ENCODE measurements at places on chromosomes 7 and 10. TPM values are rescaled to one million over a fixed set of nuclear protein-coding genes. Genes with fewer than 3 reads are reported as not detected.

Gene ACSM6
- not detected for total RNA-seq

Gene TMEM225B
- total RNA-seq = 0.59 TPM

Gene ITPRID1
- total RNA-seq = not detected

DNA sequence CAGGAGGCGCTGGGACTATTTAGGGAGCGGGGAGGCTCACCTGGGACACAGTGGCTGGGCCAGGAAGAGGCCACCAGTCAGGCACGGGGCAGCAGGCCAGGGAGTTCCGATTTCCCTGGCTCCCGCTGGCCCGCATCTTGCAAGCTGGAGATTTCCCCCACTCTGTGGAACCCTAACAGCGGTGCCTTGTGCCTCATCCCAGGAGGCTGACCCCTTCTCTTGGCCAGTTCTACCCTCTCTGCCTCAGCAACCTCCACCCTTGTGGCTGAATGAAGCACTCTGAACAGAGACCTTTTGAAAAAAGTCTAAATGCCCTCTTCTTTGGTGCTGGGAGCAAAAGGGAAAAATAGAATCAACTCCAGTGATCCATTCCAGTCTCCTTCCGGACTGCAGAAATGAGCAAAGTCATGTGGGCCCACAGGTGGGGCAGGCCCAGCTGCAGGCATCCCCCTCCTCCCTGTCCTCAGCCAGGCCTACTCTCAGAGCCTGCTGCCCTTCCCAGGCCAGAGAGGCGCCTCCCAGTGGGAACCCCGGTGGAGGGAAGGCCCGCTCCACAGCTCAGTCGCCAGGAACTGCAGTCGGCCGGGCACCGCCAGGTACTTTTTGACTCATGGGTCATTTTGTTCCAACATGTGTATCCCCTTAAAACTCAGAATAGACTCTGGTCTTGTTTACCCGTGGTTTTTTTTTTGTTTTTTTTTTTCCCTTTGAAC, 155.5 kb downstream of the ZNF248 start:
- no peak for DNase-seq

DNA sequence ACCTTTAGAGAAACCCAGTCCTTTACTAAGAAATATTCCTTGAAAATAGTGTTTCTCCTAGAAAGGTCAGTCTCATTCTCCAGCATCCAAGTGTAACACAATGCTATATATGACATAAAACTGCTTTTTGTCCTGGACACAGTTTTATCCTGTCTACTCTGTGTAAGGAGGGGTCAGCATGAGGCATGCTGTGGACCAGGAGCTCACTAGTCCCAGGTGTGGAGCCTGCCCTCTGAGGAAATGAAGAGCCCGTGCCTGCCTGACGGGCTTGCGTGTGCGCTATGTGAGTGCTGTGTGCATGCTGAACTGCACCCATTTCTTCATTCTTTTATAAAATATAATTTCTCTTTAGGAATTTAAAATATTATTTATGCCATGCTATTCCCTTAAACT, 182.8 kb upstream of the CDCA7L start:
- no peak for DNase-seq

GRCh38 chr10:119336599-119336998, 129.2 kb downstream of the GRK5 start:
- DNase-seq = no peak

GRCh38 chr10:9198611-9199010, 1144.1 kb downstream of the GATA3 start:
- no peak for DNase-seq

- no peak for DNase-seq
Measured at GRCh38 chr7:141877365-141877764, 36.1 kb upstream of the PRSS37 start.

DNA sequence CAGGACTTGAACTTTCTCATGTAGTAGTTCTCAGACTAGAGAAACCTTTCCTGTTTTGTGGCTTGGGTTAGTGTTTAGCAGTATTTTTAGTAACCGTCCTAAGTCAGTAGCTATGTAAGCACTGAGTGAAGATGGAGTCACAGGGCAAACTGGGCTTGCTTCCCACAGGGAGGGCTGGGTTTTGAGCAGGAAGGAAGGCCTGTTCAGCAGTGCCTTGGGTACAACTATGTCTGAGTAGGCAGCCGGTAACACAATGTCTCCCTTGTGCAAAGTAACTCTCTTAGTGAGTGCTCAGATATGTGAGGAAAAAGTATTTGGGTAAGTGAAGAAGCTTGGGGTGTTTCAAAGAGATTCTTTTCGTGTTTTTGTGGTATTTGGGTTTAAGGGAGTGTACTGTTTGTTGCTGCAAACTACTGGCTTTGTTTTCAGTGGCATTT, 96.4 kb downstream of the CCSER2 start:
- peak; percentile 95 for DNase-seq

DNA sequence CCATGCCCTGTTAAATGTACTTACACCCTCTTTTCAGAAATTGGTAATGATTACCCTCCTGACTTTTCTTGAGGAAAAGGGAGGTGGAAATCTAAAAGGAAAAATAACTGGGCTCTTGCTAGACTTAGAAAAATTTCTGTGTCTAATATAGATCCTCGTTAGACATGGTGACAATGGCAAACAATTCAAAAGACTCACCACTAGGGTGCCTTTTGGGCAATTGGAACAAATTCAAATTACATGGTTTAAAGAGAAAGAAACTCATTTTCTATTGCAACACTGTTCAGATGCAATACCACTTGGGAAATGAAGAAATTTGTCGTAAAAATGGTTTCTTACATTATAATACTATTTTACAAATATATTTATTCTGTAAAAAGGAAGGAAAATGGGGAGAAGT, 950.1 kb downstream of the GRM8 start:
- DNase-seq = no peak

All from mammary epithelial cell (primary cell).